ENCODE measurements at places on chromosomes 5 and 9.
A peak's percentile ranks its signal among the peaks of the same experiment; 100 is the strongest.

DNA sequence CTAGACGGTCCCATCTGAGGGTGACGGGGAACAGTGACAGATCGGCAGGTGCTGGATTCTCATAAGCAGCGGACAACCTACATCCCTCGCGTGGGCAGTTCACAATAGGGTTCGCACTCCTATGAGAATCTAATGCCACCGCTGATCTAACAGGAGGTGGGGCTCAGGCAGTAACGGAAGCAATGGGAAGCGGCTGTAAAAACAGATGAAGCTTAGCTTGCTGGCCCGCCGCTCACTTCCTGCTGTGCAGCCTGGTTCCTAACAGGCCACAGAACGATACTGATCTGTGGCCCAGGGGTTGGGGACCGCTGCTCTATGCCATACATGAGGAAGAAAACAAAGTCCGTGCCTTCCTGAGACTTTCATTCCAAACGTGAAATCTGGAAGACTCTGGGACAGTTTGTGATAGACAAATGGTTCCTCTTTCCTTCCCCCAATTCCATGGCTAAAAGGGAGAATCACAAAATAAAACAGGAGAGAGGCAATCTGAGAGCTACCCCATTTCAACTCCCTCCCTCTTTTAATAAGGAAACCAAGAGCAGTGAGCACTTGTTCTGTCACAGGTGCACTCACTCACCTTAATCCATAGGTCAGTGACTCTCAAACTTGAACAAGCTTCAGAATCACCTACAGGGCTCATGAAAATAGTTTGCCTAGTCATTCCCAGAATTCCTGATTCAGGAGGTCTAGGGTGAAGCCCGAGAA lies 12.1 kb downstream of the PDCL start:
- DNase-seq, result peak; percentile 40

- peak; percentile 27 for DNase-seq
Measured at GRCh38 chr5:62413711-62414110, 1.1 kb downstream of the IPO11 start.

- DNase-seq, result peak; percentile 54
Measured at GRCh38 chr9:94794476-94795167, 68.1 kb downstream of the AOPEP start.

DNA sequence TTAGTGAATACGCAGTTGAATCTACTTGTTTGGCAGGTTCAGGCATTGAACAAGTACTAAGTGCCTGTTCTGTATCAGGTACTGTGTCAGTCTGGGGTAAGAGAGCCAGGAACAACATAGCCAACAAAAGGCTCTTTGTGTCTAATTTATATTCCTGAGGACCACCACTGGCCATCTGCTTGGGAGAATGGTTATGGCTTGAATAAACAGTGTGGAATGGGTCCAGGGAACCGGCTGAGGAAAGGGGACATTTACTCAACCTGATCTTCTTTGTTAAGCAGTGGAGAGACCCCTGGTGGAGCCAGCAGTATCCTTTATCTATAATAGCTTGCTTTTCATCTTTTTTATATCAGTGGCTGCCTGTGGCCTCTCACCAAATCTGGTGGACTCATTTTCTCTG lies 38.6 kb downstream of the EXOSC2 start:
- DNase-seq, result no peak

DNA sequence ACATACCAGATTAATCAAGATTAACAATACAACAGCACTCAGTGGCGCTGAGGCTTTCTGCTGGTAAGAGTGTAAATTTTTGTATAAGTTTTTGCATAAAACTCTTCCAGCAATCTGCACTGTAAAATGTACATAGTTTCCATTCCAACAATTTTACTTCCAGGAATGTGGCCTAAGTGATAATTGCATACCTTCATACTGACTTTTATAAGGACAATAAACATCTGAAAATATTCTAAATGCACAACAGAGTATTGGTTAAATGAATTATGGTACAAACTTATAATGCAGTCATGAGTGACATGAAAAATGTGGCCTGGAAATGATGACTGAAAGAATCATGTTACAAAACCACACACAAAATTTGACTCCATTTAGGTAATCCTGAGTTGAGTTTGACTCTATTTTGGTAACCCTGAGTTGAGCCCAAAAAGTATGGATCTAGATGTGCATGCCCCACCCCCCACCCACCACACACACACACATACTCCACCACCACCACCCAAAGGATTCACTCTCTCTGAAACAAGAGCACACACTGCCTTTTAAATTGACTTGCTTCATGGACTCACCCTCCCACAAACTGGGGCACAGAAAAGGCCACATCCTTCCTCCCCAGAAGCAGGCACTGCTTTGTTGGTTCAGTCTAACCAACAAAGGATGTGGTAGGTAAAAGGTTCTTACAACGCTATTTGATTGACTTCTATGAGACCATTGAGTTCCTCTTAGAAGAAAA lies 137.6 kb downstream of the SUSD1 start:
- peak; percentile 27 for DNase-seq

- DNase-seq, result no peak
Measured at GRCh38 chr9:35948451-35948850, 9.5 kb downstream of the OR2S2 start.

DNA sequence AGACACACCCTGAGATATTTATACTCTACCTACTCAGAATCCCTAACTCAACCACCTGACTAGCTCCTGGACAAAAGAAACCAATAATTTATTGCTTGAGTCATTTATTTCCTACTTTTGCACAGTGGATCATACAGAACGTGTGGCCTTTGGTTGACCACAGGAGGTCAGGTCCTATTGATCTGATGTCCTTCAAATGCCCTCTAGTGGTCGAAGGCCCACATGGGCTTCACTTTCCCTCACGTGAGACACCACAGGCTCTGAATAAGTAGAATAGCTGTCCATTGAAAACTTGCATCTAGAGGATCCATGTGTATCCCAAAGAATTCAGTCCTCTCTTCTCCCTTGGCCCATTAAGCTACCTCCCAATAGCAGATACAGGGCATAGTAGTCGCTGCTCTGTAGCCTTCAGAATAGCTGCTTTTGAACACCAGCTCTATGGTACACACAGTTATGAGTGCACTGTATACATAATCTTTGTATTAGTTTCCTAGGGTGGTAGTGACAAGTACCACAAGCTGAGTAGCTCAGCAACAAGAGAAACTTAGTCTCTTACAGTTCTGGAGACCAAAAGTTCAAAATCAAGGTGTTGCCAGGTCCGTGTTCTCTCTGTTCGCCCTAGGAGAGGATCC lies 177.6 kb upstream of the SMARCA2 start:
- peak; percentile 4 for DNase-seq

DNA sequence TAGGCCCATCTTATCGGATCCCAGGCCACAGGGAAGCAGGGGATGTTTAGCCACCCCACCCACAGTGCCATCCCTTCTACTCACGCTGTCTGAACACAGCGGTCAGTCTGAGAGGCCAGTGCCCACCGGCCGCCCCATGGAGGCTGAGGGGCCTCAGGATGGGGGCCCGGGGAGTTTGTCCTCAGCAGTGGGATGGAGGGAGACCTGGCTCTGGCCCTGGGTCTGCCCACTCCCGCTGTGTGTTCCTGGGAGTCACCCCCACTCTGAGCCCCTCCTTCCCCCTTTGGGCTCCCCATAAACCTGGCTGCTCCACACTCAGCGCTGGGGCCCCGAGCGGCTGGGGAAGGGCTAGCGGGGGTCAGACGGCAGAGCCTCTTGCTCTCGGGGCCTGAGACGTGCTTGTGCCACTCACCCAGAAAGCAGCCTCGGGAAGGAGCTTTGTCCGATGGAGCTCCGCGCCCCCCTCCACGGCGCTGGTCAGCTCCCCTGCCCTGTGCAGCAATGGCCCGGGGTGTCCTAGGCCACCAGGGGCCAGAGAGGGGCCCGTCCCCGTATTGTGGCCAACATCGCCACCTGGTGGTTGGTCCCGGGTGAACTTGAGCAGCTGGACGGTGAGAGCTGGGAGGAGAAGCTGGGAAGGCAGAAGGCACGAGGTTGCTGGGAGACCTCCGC lies 10.9 kb upstream of the LAMC3 start:
- DNase-seq, result peak; percentile 69

GRCh38 chr9:16668734-16669295 lies 201.7 kb downstream of the BNC2 start:
- DNase-seq, result no peak

- DNase-seq, result peak; percentile 51
Measured at GRCh38 chr9:112408275-112408674, 28.4 kb downstream of the HSDL2 start.

- no peak for DNase-seq
Measured at GRCh38 chr9:8863886-8864544, 1064.4 kb upstream of the DMAC1 start.

DNA sequence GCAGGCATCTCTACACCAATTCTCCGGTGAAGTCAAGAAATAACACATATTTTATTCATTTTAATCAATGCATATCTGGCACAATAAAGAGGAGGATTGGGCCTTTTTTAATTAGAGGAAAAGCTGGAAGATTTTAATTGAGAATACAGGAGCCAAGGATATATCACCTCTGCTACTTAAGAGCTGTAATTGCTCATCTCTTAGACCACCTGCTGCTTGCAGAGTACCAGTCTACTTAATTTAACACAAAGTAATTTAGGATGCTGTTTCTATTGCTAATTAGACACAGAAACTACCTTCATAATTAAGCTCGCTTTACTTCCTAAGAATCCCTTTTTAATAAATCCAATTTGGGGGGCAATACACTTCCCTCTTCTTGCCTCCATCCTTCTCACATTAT lies 326.9 kb downstream of the TENT4A start:
- no peak for DNase-seq
